ENCODE measurements at places on chromosomes 7 and 10.

DNA sequence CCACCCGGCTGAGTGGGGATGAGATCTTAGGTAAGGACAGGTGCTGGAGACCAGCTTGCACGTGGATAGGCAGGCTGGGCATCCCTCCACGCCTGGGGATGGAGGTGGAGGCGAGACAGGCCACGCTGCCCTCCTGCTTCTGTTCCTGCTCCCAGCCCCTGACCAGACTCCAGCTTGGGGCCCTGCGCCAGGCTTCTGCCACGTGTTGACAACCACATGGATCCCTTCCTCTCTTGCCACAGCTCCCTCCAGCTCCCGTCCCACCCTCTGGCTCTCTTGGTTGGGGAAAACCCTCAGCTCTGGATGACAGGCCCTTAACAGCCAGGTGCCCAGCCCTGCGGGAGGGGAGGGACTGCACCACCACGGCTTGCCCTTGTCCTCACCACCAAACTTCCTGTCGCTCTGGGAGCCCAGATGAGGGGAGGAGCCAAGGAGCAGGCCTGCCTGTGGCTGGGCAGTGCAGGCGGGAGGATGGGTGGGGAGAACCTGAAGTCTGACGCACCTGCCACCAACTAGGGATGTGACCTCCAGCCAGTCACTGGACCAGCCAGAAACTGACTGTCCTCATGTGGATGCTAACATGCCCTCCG is 36.0 kb downstream of the KCNH2 start:
- DNase-seq = no peak

GRCh38 chr10:24822590-24822989 is 98.9 kb upstream of the ARHGAP21 start:
- no peak for DNase-seq

- no peak for DNase-seq
Observed at GRCh38 chr7:158302274-158303070, 285.2 kb downstream of the PTPRN2 start.

DNA sequence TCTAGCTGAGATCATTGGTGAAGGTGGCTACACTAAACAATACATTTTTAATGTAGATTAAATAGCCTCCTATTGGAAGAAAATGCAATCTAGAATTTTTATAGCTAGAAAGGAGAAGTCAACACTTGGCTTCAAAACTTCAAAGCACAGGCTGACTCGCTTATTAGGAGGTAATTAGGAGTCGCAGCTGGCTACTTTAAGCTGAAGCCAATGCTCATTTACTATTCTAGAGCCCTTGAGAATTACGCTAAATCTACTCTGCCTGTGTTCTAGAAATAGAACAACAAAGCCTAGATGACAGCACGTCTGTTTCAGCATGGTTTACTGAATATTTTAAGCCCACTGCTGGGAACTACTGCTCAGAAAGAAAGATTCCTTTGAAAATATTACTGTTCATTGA is 101.6 kb upstream of the EEPD1 start:
- no peak for DNase-seq

DNA sequence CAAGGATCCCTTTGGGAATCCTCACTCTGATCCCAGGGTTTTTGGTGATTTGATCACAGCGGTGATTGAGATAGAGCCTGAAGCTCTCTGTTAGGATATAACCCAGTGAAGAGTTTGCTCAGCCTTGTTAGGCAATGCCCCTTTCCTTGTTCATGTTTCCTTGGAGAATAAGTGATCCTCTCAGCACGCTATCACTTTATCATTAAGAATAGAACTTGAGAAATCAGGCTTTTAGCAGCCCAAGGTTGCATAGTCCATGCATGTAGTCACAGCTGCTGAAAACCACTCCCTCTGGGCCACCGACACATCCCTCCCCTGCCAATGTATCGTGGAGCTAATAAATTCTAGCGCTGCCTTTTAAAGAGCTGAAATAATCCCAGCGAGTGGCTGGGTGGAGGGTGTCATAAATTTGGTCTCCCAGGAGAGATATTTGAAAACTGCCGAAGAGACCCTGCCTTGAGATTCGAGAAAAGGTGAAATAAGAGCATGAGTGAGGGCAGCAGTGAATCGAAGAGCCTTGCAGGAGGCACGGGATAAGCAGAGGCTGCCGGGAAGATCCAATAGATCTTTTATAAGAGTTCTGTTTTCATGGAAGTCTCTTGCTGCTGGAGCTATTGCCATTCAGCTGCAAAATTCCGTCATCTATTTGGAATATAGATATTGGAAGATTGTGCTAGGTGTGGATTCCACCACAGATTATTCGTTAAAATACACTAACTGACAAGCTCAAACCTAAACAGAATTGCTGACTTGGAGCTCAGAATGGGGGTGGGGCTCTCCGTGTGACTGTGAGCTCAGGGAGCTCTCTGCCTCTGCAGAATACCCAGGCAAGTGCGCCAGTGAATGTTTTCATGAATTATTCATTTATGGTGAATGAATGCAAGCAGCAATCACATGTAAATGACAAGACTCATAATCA is 249.8 kb downstream of the TRIL start:
- no peak for DNase-seq

DNA sequence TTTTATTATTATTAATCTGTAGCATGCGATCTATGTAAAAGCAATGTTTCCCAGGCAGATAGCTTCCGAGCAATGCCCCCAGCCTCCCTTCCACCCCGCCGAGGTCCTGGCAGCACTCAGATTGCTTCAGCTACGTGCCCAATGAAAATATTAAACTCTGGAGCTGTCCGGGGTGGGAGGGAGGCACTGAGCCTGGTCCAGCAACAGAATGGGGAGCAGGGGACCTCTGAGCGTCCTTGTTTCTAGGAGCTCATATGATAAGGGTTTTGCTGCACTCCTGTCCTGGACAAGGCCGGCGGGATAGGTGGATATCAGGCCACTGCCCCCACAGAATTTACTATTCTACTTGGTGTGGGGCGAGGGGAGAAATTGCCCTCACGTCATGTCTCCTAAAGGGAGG is 44.5 kb upstream of the CDK1 start:
- no peak for DNase-seq

- DNase-seq = no peak
Observed at GRCh38 chr10:11125004-11125403, 107.3 kb downstream of the CELF2 start.

DNA sequence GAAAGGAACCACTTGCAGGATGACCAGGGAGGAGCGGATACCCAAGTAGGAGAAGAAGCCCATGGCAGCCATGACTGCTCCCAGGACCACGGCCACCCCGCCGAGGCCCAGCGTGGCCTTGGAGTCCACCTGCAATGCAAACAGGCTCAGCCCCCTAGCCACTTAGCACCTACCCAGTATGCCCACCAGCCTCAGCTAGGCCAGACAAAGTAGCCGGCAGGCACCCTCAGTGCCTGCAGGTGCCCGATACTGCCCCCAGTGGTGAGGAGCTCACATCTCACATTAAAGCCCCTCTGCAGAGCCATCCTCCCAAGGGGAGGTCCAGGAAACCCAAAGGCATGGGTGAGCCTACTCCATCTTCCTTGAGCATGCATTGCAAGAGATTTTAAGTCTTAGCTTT is 6.6 kb downstream of the NPC1L1 start:
- DNase-seq = peak; percentile 16

DNA sequence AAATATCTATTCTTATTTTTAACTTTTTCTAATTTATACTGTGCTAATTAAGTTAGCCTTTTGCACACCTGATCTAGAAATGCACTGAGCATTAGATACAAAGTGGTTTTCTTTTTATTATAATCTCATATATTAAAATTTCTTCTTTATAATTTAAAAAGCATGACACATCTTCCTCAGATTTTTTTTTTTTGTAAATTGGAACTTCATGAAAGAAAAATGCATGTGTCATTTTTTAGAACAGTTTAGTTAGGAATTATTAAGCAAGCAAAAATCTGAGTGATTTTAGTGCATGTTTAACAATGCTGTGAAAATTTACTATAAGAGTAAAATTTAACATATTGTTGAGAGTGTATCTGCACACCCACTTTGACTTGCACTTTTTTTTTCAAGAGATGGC is 367.9 kb downstream of the TFEC start:
- DNase-seq = no peak

GRCh38 chr10:1132584-1132983 is 76.4 kb downstream of the WDR37 start:
- DNase-seq = no peak

DNA sequence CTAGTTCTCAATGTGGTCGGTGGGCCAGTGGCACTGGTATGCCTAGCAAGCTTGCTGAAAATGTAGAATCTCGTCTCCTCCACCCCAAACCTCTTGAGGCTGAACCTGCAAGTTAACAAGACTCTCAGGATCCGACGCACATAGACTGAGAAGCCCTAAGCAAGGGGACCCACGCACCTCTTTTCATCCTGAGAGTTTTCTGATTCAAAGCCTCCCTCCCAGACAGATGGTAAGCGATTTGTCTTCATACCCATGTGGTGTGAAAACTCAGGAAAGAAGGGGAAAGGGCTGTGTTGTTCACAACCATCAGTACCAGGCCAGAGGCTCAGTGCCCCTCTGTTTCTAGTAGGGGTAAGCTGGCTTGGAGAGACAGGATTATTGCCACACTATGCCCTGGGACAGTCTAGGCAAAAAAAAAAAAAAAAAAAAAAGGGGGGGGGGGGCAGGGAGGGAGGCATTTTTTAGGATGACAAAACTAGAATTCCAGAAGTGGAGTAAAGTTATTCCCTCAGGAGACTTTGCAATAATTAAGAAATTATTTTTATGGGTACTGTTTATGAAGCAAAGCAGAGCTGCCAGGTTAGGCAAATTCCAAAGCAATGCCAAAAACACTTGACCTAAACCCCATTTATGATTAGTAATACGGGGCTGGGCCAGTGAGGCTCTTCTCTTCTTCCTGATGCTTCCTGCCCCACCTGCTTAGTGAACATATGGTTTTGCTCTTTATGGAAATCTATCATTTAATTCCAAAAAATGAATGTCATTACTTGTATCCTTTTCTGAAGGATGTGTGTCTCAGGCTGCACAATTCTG is 117.6 kb upstream of the PDLIM1 start:
- DNase-seq = no peak

DNA sequence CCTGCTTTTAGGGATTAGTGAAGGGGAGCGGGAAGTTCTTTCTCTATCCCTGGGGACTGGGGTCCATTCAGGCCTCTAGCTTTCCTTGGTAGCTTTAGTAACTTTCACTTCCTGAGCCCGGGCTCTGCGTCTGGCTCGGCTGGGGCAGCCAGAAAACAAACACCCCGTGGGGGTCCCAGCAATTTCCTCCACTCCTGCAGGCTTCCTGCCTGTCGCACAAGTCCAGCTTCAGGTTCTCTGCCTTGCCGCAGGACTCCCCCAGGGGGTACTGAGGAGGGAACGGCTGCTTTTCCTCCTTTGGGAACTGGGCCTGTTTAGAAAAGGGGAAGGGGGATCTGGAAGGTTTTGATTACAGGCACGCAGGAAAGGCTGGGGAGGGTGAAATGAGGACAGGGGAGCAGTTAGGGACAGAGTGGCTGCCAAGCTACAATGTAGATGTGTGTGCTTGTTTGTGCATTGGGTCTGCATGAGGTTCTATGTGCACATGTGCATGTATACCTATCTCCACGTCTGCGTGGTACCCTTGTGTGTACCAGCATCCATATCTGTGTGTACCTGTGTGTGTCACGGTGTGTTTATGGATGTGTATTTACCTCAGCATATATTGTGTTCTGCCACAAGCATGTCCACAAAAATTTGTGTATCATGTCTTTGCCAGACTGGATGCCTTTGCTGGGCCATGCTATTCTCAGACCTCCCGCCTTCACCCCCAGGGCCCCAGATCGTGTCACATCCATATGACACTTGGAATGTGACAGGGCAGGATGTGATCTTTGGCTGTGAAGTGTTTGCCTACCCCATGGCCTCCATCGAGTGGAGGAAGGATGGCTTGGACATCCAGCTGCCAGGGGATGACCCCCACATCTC is 2.0 kb downstream of the KAZALD1 start:
- DNase-seq = no peak

GRCh38 chr10:30722956-30723620 is 93.5 kb upstream of the LYZL2 start:
- DNase-seq = no peak

DNA sequence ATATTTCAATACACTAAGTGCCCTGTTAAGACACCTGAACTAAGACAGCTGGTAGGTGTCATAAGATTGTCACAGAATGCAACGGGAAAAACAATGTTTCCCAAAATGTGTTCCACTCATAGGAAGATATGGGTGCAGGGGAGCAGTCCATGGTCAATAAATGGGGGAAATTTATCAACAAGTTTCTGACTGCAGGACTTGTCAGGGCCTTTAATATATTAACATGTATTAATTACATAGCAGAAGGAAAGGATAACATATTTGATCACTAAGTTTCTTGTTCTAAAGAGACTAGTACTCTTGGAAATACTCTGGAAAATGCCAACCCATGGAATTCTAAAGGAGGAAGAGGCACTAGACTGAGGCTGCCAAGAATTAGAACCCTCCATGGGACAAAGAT is 6.7 kb downstream of the RBP3 start:
- no peak for DNase-seq
